GM23248 (cell line): ENCODE measurements at places on chromosomes 12 and 14. TPM values are rescaled to one million over a fixed set of nuclear protein-coding genes. Genes with fewer than 3 reads are reported as not detected.

Gene MANSC4
- not detected in 2 replicates for total RNA-seq

Gene MMP19
- total RNA-seq = 17.6 and 26.3 TPM in 2 replicates

- DNase-seq = peak; percentile 61
- peaks cover 17% of the 10 kb centered on the region for H3K4me1 ChIP-seq
- peak overlapping the region; percentile 96 for H3K4me3 ChIP-seq
- no peaks in the 10 kb centered on the region for H3K27me3 ChIP-seq
- H3K36me3 ChIP-seq = no peaks in the 10 kb centered on the region
Observed at GRCh38 chr14:85527445-85528035, 2.4 kb upstream of the FLRT2 start.

DNA sequence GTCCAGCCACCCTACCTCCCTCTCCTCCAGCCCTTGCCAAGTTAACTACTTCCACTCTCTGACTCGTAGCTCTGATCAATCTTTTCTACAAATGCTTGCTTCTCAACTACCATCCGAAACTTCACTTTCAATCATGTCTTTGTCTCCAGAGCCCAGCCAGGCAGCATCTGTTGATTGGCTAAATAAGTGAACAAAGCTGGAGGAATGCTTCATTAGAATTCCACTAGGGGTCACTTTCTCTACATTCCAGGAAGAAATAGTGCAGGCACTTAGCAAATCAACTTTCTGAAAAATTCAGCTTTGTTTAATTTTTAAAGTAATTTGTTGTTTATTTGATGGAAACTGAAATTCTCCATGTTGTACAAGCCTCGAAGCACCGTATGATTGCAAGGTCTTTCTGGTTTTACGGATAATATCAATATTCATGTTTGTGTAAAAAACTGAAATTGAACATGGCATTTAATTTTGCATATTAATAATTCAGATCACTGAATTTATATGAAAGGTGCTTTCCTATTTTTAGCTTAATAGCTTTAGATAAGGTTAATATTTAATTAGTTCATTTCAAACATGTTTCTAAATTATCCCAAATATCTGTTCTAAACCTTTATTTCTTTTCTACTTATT, 32.4 kb upstream of the HELB start:
- no peak overlapping the region for H3K4me3 ChIP-seq
- no peaks in the 10 kb centered on the region for H3K36me3 ChIP-seq
- no peaks in the 10 kb centered on the region for H3K27me3 ChIP-seq
- peak; percentile 79 for DNase-seq

Gene SYCP3
- not detected in 2 replicates for total RNA-seq

DNA sequence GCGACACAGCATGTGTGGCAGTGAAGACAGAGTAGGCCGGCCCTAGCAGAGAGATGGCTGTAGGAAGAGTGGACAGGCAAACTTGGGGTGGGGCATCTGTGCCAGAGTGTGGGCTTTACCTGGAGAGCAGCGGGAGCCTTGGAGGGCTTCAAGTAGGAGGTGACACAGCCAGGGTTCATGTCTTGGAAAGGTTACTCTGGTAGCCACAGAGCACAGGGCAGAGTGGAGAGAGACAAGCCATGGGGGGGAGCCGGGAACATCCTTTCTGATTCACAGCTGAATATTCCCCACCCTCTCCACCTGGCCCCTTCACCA, 53.5 kb upstream of the DIO3 start:
- H3K27ac ChIP-seq = no peak overlapping the region
- no peaks in the 10 kb centered on the region for H3K36me3 ChIP-seq
- no peak overlapping the region for H3K4me3 ChIP-seq
- no peaks in the 10 kb centered on the region for H3K4me1 ChIP-seq
- H3K27me3 ChIP-seq = peaks cover 17% of the 10 kb centered on the region; the same call in 1 of the 2 replicates
